ENCODE measurements at places on chromosomes 13 and 19.
A peak's percentile ranks its signal among the peaks of the same experiment; 100 is the strongest.

DNA sequence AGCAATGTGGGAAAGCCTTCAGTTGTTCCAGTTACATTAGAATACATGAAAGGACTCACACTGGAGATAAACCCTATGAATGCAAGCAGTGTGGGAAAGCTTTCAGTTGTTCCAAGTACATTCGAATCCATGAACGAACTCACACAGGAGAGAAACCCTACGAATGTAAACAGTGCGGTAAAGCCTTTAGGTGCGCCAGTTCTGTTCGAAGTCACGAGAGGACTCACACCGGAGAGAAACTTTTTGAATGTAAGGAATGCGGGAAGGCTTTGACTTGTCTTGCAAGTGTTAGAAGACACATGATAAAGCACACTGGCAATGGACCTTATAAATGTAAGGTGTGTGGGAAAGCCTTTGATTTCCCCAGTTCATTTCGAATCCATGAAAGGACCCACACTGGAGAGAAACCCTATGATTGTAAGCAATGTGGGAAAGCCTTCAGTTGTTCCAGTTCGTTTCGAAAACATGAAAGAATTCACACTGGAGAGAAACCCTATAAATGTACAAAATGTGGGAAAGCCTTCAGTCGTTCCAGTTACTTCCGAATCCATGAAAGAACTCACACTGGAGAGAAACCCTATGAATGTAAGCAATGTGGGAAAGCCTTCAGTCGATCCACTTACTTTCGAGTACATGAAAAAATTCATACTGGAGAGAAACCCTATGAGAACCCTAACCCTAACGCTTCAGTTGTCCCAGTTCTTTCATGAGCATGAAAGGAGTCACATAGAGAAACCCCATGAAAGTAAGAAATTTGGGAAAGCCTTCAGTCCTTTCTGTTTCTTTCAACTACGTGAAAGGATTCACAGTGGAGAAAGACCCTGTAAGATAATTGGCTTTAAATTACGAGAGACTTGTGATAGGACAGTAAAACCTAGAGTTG lies 20.1 kb downstream of the ZNF627 start:
- DNase-seq, result no peak

DNA sequence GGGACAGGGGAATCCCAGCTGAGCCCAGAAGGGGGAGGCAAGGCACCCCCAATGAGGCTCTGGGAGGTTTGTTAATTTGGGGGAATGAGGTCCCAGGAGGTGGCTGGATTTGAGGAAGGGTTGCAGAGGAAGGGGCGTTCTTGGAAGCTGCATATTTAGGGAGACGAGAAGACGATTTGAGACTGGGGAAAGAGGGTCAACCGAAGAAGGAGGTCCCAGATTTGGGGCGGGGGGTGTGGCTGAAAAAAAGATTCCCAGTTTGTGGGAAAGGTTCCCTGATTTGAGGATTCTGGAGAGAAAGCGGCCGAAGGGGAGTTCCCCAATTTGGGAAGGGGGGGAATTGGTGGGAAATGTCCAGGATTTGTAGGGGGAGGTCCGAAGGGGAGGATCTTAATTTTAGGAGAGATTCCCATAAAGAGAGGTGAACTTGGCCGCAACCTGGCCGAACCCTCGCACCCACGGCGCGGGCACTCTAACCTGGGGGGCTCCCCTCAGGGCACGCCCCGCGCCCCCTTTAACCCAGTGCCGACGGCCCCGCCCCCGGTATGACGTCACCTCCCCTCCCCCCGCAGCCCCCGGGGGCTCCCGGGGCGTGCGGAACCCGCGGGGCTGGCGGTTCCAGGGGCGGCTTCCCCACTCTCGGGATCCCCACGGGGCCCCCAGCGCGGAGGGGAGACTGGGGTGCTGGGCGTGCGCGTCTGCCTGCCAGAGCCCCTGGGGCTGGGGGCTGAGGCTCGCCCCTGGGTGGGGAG lies 1.2 kb downstream of the PTPRS start:
- no peak for DNase-seq

GRCh38 chr13:84296401-84296800 lies 414.1 kb upstream of the SLITRK1 start:
- no peak for DNase-seq

- no peak for DNase-seq
Observed at GRCh38 chr19:51647318-51647717, 693 bp upstream of the SIGLEC14 start.

GRCh38 chr19:53432088-53432661 lies 391 bp downstream of the ZNF761 start:
- no peak for DNase-seq

- no peak for DNase-seq
Observed at GRCh38 chr13:25069911-25070310, 26.0 kb upstream of the PABPC3 start.

DNA sequence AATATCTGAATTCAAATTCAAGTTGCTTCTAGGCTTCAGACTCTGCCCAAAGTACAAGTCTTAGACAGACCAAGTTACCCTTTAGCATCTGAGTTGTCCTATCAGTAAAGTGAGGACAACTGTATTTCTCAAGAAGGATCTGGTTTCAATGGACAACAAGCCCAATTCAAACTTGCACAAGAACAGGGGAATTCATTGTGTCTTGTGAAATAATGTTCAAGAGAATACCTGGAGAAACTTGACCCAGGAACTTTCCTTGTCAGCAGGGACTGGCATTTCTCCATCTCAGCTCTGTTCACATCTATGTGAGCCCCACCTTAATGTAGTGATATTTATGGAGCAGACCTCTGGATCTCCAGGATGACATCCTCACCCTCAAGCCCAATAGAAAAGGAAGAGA lies 894.9 kb upstream of the SLC10A2 start:
- DNase-seq, result no peak

DNA sequence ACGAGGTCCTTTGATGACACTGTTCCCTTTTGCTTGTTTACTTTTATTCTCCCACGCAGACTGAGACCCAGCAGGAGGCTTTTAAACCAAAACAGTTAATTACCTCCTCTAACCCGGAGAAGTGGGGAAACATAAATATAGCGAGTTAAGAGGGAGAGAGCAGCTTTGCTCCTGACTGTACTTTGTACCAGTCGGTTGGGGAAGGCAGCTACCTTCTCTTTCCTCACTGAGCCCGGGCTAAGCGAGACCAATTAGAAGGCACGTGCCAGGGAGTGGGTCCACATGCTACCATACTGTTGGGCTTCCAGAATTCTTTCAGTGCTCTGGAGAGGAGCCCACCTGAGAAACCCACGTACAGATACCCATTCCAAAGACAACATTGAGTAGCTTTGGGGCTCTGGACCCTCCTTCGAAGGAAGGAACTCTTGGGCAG lies 124.2 kb downstream of the ZIC5 start:
- no peak for DNase-seq

DNA sequence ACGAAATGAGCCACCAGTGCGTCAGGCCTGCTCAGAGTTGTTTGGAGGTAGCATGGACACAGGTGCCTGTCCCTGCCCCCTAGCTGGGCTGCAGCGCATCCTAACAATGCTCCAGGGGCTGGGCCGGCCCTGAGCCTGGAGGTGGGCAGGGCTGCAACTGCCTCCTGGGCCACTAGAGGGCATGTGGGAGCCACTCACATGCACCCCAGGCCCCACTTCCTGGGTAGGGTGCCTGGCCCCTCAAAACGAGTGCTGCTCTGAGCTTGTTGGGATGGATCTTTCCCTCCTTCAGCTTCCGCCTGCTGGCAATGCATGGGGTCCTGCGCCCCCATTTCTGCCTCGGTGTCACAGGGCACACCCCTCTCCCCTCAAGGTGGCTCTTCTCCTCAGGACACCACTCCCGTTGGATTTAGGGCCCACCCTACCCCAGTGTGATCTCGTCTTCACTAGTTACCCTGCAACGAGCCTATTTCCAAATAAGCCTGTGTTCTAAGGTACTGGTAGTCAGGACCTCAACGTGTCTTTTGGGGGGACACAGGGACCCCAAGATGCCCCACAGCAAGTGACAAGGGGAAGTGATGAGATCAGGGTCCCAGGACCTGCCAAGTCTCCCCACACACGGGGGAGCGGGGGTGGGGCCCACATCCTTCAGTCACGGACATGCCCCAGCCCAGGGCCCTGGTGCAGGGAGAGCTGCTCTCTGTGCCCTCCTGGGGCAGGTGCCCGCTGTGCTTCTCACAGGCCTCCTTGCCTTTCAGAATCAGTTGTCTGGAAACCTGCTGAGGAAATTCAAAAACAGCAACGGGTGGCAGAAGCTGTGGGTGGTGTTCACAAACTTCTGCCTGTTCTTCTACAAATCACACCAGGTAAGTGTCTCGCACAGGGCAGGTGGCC lies 131.3 kb downstream of the STK24 start:
- peak; percentile 56 for DNase-seq

DNA sequence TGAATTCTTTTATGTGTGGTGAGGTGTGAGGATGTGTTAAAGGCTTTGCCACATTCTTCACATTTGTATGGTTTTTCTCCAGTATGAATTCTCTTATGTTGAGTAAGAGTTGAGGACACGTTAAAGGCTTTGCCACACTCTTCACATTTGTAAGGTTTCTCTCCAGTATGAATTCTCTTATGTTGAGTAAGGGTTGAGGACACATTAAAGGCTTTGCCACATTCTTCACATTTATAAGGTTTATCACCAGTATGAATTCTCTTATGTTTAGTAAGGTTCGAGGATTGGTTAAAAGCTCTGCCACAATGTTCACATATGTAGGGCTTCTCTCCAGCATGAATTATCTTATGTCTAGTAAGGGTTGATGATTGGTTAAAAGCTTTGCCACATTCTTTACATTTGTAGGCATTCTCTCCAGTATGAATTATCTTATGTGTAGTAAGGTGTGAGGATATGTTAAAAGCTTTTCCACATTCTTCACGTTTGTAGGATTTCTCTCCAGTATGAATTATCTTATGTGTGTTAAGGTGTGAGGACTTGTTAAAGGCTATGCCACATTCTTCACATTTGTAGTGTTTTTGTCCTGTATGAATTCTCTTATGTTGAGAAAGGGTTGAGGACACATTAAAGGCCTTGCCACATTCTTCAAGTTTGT lies 27.1 kb downstream of the ZNF724 start:
- no peak for DNase-seq

DNA sequence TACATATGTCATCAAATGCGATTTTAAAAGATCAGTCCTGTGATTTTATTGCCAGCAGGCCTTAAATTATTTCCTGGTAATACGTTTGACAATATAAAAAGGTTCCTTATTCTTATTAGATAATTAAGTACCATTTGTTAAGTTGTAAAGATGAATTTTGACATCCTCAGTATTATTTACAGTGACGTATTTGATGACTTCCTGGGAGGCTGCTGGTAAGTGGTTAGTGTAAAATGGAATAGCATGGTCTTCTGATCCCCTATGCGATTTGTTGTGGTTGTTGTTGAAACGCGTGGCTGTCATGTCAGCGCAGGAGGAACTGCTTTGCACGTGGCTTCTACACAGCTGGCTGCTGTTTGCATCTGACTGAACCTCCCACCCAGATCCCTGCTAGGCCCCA lies 99.7 kb downstream of the DCLK1 start:
- DNase-seq, result no peak

DNA sequence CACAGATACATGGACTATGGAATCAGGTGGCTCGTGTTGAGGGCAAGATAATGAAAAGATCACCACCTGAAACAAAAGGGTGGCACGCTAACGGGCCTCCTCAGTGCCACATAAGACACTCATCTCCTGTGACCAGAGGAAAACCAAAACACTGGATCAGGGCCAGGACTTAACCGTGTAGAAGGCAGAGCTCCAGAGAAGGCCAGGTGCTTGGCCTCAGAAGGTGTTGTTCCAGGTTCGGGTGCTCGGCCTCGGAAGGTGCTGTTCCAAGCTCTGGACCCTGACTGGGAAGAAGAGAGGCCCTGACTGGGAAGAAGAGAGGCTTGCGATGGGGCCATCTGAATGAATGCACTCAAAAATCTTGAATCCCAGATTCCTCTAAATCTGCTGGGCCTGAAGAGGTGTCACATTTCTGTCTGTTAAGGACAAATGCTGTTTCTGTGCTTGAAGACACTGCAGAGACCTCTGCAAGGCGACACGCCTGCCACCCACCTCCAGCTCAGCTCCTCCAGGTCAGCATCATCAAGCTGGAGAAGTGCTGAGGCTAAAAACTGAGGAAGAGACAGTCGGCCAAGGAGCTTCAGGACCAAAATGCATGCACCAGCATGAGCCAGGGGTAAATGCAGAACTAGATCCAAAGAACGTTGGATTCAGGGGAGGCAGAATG lies 2.7 kb upstream of the RASA3 start:
- no peak for DNase-seq

DNA sequence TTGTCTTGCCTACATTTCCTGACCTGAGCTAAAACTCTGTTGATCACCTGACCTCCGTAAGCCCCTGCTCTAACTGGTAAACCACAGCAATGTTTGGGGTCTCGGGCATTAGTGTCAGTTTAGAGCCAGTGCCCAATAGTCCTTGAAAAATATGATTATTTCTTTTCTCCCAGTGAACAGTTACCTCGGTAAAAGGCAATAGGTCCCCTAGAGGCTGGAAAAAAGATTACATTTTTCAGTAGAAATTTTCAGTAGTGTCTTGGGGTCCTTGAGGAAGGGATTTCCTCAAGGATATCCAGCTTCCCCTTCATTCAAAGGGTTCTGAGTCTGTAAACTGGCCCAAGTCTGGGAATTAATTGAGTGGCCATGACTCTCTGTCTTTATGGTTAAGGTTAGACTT lies 177.5 kb downstream of the SLC7A1 start:
- DNase-seq, result no peak

DNA sequence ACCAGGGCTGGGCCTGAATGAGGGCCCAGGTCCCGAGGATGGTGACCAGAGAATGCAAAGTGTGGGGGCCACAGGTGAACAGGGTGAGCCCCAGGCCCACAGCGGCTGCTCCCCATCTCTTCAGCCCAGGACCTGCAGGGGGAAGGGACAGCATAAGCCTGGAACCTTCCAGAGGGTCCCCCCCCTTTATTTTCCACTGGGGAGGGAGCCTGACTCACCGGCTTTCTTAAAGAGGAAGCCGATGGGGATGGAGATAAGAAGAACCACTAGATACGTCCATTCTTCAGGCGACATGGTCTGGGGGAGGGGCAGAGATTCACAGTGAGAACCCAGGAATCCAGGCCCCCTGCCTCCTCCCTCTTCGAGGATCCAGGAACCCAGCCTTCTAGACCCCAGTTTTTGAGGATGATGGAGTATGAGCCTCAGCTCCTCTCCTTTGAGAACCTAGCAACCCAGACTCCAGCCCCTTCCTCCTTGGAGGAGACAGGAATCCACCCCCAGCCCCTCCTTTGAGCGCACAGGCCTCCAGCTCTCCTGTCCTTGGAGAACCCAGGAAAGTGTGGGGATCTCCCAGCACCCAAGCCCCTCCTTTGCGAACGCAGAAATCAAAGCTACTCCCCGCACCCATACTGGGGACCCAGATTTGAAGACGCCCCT lies 1.0 kb downstream of the MBOAT7 start:
- DNase-seq, result peak; percentile 85

GRCh38 chr13:36885901-36886300 lies 34.1 kb downstream of the SMAD9 start:
- DNase-seq, result no peak

DNA sequence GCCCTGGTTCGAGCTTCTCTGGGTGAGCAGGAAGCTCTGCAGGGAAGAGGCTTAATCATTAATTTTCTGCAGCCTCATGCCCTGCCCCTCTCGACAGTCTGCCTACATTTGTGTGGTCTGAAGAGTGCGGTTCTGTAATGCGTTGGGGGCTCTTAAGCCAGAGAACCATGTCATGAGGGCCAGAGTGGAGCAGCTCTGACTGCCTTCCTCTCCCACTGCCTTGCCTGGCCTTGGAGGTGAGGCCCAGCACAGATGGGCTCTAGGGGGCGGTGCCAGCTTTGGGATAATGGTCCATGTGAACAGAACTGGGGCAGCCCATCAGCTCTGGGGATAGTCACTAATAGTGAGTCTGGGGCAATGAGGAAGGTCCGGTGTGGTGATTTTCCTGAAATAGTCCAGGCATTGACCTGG lies 5.7 kb downstream of the FGF9 start:
- DNase-seq, result no peak

GRCh38 chr19:988081-988480 lies 3.9 kb downstream of the WDR18 start:
- DNase-seq, result no peak

Data from CMK (cell line).